ENCODE measurements at places on chromosomes 7 and 10. TPM values are rescaled to one million over a fixed set of nuclear protein-coding genes. Genes with fewer than 3 reads are reported as not detected.

The RHOBTB1 gene
- total RNA-seq, result 2.8 TPM

The ITIH5 gene
- 4.8 TPM for total RNA-seq

DNA sequence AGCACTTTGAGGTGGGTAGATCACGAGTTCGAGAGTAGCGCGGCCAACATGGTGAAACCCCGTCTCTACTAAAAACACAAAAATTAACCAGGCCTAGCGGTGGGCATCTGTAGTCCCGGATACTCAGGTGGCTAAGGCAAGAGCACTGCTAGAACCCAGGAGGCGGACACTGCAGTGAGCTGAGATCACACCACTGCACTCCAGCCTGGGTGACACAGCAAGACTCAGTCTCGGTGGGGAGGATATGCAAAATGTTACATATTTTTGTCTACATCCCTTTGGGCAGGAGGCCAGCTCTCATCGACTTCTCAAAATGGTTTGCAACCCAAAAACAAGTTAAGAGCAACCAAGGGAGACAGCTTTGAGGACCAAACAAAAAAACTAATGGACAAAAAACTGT lies 8.2 kb downstream of the ATE1 start:
- no peak overlapping the region for H3K4me3 ChIP-seq
- no peak overlapping the region for H3K27ac ChIP-seq
- no peaks in the 10 kb centered on the region for H3K27me3 ChIP-seq
- peaks cover 30% of the 10 kb centered on the region for H3K36me3 ChIP-seq

- H3K27me3 ChIP-seq, result peaks cover 48% of the 10 kb centered on the region
- DNase-seq, result no peak
- no peak overlapping the region for H3K4me3 ChIP-seq
- no peaks in the 10 kb centered on the region for H3K4me1 ChIP-seq
- no peaks in the 10 kb centered on the region for H3K36me3 ChIP-seq
These were observed 32.0 kb upstream of the CRTAC1 start for GRCh38 chr10:98062424-98062823.
